ENCODE measurements at places on chromosomes 7 and 10.

GRCh38 chr10:46232084-46232483, 54.7 kb upstream of the ANTXRL start:
- DNase-seq, result no peak

GRCh38 chr10:123148414-123149161, 652 bp downstream of the HMX2 start:
- no peak for DNase-seq

GRCh38 chr7:124022551-124022950, 10.3 kb downstream of the TMEM229A start:
- no peak for DNase-seq

DNA sequence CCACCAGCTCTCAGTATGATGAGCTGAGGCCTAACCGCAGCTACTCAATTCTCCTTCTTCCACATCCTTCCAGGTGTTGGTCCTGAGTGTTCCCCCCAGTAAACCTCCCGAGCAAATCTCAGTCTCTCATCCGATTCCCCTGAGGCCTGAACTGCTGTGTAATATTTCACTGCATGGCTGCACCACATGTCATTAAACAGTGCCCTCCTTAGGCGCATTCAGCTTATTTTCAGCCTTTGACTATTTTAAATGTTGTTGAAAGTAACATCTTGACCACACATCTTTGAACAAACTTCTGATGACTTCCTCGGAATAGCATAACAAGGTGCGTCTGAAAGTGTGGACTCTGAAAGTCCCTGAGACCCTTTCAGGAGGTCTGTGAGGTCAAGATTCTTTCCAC, 62.8 kb upstream of the NPS start:
- no peak for DNase-seq

DNA sequence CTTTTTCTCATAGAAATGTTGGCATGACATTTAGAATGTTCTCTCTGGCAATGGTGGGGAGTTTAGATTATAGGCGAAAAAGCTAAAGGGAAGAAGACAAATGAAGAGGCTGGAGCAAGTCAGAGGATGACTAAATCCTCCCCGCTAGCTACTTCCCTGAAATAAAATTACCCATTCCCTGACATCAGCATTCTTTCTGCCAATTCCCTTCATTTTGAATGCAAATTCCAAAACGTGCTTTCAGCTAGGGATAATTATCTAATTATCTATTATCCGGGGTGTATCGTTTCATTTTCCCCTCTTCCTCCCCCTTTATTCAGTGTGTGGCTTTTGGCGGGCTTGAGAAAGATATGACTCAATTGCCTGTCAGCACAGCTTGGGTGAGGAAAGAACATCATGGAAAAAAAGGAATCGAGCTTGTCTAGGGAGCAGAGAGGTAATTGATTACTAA, 672.3 kb downstream of the TNS3 start:
- DNase-seq, result no peak

DNA sequence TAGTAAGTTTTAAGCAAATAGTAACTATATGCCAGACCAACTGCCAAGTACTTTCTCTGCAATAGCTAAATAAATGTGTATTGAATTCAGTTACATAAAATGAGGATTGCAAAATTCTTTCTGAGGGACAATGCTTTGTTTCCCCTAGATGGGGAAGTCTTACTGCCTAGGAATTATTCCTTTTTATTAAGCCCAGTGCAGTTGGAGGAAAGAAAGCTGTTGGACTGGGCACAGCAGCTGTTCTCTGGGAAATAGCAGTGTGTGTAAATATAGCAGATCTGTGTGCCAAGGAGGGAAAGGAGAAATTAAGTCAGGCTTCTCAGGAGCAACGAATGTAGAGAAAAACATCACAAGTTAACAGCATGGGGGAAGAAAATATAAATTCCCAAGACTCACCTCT, 77.1 kb downstream of the SEC23IP start:
- DNase-seq, result no peak

- no peak for DNase-seq
Measured at GRCh38 chr10:58919927-58920654, 256.4 kb upstream of the PHYHIPL start.

GRCh38 chr7:134737566-134738345, 41.7 kb upstream of the CALD1 start:
- DNase-seq, result no peak

DNA sequence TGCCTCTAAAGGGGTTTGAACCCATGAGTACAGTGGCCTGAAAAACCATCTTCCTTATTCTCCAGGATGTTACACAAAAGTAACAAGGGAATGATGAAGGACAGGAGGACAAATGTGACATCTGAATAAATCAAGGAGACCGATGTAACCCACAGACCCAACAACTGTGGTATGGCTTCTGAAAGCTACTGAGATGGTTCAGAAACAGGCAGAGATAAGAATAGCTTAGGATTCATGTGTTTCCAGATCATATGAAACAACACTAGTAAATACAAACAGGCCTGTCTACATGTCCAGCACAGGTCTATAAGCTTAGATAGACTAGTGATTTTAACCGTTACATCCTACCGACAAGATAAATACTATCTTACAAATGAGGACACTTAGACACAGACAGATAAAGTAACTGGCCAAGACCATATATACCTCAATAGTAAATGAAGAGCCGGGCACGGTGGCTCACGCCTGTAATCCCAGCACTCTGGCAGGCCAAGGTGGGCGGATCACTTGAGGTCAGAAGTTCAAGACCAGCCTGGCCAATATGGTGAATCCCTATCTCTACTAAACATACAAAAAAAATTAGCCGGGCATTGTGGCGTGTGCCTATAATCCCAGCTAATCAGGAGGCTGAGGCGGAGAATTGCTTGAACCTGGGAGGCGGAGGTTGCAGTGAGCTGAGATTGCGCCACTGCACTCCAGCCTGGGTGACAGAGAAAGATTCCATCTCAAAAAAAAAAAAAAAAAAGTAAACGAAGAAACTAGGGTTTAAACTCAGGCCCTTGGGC, 88.7 kb downstream of the SORBS1 start:
- no peak for DNase-seq

DNA sequence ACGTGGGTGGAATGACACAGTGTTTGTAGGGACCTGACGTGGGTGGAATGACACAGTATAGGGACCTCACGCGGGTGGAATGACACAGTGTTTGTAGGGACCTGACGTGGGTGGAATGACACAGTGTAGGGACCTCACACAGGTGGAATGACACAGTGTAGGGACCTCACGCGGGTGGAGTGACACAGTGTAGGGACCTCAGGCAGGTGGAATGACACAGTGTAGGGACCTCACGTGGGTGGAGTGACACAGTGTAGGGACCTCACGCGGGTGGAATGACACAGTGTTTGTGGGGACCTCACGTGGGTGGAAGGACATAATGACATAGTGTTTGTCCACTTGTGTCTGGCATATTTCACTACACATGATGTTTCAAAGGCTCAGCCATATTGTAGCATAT, 19.3 kb downstream of the PPP2R2D start:
- DNase-seq, result no peak

- no peak for DNase-seq
Measured at GRCh38 chr7:13035233-13035632, 347.8 kb downstream of the ARL4A start.

DNA sequence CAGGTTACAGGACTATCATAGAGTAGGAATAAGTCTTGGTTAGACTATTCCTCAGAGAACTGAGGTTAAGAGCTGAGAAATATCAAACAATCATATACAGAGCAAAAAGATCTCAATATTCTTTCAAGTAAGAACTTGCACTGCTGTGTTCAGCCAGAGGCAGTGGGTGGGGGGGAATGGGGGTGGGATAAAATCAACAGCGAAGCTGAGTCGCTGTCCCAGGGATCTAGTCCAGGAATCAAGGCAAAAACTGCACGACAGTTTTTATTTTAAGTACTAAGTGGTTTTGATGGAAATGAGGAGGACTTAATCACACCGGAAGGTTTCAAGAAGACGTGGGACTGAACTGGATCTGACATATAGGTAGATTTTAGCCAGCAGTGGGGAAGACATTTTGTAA, 159.1 kb downstream of the SRPK2 start:
- DNase-seq, result no peak

DNA sequence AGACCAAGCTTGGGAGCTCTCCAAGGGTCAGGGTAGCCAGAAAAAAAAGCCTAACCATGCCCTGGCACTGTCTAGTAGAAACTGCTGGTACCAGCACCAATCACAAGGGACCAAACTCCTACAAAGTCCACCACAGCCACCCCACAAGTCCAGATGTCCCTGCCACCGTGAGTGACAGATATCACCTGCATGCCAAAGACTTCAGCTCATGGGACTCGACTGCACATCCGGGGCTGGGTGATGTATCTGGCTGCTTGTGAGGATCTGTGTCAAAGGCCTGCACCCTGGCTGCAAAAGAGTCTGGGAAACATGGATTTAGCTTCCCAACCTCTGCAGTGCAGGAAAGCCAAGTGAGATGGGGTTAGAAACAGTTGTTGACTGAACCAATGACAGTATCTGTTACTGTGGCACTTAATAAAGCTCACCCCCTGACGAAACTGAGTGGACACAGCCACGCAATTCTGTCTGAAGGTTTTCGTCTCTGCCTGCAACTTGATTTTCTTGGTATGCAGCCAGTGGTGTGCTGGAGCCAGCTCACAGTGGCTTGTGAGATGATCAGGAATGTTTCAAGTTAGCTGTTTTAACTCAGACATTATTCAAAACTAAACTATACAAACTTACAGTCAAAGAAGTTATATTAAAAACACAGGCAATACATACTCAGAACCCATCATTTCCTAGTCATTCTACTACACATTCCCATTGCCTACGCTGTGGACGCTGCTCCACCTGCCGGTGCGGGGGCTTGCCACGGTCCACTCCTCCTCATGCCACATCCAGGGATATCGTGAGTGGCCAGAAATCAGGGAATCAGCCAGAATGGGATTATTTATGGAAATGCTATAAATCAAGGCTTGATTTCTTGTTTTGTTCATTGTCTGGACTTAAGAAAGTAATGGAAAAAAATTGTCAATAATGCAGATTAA, 9.2 kb downstream of the ZNF488 start:
- DNase-seq, result no peak

GRCh38 chr10:10818082-10818481, 199.6 kb upstream of the CELF2 start:
- DNase-seq, result no peak

DNA sequence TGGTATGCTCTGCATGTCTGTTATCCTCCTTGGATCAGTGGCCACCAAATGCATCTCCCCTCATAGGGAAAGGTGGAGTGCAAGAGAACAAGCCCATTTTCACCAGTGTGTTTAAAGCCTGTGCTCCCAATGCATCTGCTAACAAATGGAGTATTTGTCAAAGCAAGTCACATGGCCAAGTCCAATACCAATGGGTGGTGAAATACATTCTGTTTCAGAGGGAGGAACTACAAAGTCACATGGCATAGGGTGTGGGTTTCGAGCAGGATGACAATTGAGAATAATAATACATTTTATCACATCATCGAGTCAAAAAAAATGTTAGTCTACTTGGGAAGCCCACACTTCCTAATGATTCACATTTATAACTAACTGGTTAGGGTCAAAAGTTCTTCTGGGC, 62.7 kb downstream of the SUGCT start:
- DNase-seq, result no peak

DNA sequence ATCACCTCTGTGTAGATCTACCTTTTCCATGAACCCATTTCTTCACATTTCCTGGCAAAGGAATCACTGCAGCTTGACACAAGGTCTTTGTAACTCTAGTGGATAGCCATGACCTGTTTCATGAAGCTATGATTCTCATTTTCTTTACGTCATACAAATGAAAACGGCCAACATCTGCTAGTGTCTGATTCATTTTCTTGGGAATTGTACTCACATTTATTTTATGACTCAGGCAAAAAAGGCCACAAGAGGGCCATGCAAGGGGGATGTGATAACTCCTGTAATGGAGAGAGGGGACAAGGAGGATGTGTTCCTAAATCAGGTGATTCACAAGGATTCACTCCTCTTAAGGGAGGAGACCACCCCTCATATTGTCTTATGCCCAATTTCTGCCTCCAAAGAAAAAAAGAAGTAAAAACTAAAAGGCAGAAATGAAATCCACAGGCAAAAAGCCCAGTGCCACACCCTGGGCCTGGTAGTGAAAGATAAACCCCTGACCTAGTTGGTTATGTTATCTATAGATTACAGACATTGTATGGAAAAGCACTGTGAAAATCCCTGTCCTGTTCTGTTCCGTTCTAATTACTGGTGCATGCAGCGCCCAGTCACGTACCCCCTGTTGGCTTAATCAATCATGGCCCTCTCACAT, 249.9 kb downstream of the IPMK start:
- no peak for DNase-seq

DNA sequence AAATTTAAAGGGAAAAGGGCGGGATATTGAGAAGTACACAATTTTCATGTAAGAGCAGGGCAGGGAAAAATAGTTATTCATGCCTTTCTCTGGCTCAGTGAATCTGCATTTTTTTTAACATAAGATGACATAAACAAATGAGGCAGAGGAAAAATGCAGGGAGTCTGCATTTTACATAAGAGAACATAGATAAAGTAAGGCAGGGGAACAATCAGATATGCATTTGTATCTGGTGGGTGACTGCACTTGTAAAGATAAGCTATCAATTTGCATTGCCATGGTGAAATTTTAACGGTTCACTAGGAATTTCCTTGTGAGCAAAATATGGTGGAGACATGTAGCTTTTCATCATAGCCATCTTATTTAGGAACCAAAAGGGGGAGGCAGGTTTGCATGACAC, 33.5 kb downstream of the ALOX5 start:
- DNase-seq, result no peak

GRCh38 chr7:37415629-37416028, 33.0 kb downstream of the ELMO1 start:
- DNase-seq, result no peak

DNA sequence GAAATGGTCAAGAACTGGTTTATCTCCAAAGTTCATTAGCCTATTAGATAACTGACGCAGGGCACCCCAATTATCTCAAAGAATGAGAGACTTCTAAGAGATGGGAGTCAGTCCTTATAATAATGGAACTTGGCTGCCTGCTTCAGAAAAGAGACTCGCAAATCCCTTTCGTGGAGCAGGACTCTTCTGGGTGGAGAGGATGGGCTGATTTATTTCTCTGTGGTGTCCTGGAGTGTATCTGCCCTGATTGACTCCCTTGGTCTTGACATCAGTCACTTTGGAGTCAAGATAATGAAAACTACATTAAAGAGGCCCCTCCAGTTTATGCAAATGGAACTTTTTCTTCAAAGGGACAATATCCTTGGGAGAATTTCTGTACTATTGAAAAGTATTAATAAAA, 198.9 kb downstream of the HDAC9 start:
- no peak for DNase-seq

- no peak for DNase-seq
Measured at GRCh38 chr7:110721395-110721794, 369.5 kb upstream of the LRRN3 start.

DNA sequence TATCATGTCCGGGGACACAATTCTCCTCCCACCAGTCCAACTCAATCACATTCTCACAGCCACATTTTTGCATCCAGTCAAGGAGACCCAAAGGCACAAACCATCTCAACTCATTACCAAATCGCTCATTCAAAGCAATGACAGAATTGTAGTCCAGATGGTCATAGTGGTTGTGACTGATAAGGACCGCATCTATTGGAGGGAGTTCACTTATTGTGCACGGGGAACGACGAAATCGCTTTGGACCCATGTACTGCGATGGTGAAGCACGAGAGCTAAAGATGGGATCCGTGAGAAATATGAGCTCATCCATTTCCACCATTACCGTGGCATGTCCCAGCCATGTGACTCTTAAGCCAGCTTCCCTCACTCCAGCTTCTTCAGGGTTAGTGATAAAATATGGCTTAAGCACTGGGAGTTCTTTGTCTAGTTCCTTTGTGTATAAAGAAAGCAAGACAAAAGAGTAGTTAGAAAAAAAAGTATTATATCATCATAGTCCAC, 29.1 kb downstream of the NAPEPLD start:
- DNase-seq, result no peak

Data from stimulated activated CD8-positive, alpha-beta memory T cell treated with anti-CD3 and anti-CD28 coated beads, Interleukin-7, amount 100 ng/mL, for 24 hours (primary cell).